Right lung (tissue), 10 donors: ENCODE measurements at places on chromosomes 3 and 15.

- DNase-seq: no peak
Observed at GRCh38 chr3:78029775-78030174, 989.9 kb downstream of the ROBO2 start.

DNA sequence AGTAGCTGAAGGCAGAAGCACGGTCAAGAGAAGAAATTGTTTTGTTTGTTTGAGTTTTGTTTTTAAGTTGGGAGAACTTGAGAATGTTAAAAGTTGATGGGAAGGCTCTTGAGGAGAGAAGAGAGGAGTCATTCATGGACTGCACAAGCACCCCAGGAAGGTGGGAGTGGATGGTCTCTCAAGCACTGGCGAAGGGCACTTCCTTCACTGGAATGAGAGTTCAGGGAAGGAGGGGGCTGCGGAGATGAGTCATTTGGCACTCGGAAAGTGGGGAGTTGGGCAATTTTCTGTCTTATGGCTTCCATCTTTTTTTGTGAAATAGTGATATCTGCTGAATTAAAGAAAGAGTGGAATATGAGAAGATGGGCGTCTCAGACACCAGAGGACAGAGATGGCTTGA is 66.0 kb downstream of the ATP13A4 start:
- DNase-seq: no peak

DNA sequence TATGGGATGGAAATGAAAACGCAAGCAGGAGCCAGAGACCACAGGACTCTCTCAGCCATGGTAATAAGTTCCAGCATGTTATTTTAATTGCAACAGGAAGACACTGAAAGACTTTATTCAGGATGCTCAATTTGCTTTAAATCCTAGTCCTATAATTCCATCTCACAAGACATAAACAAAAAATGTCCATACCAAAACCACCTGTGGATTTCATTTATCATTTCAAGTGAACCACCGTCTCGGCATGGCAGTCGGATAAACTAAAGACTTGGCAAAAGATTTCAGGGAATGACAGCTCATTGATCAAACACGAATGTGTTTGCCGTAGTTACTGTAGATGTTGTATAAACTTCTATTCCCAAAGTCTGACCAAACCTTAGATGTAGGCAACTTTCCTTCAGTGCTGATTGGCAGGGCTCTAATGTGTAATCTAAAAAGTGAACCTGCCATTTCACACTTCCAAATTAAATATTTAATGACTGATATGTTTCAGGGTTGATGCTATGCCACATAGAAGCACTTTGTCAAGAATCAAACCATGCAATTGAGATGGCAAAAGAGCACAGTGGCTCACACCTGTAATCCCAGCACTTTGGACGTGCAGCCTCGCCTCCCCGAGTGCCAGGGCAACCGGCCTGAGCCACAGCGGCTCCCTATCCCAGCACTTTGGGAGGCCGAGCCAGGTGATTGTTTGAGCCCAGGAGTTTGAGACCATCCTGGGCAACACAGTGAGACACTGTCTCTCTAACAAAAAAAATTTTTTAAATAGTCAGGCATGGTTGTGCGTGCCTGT is 331.7 kb downstream of the MAGI1 start:
- no peak for DNase-seq

DNA sequence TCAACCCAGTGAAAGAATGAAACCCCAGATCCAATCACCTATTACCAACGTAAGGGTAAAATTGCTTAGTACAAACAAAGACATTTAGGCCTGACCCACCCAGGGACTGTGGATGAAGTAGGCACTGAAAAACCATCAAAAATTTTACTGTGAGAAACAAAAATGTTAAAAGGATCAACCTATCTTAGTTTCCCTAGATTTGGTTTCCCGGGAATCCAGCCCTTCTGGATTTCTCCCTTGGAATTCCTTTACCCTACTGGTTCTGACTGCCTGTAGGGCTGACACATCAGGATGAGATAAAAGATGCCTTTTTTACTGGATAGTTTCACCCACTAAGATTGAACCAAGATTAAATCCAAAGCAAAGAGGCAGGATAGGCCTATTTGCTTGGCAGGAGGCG is 102.7 kb downstream of the SCAPER start:
- no peak for DNase-seq

DNA sequence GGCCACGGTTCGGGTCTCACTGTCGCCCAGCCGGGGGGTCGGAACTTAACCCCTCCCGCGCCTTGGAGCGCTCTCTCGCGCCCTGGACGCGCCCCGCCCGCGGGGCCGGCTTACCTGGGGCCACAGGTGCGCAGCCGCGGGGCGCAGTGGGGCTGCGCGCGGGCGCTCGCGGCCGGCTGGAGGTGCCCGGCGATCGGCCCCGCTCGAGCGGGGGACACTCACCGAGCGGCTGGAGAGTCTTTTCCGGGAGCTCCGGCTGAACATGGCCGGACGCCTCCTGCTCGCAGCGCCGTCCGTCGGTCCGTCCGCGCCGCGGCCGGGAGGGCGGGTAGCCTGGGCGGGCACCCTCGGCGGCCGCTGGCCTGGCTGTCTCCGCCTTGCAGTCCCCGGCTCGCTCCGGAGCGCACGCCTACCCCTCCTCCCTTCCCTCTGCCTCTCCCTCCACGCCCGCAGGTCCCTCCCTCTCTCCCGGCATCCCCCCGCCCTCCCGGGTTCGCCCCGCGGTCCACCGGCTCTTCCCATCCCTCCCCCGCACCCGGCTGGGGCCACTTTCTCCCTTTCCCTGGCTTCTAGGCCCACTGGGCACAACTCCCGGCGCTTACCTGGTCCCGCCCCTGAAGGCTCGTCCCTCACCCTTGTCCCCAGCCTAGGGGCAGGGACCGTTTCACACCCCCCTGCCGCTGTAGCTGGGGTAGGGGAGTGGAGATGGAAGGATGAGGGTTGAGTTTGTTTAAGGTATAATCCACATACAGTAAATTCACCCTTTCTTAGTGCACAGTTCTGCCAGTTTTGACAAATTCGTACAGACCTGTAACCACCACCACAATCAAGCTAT is 220.1 kb upstream of the PRICKLE2 start:
- peak; percentile 64 for DNase-seq

- DNase-seq: no peak
Observed at GRCh38 chr3:152496716-152497115, 228.0 kb downstream of the MBNL1 start.

- DNase-seq: no peak
Observed at GRCh38 chr15:50083424-50084025, 35.5 kb downstream of the ATP8B4 start.

GRCh38 chr15:30041868-30042267 is 40.9 kb upstream of the GOLGA8J start:
- DNase-seq: no peak

DNA sequence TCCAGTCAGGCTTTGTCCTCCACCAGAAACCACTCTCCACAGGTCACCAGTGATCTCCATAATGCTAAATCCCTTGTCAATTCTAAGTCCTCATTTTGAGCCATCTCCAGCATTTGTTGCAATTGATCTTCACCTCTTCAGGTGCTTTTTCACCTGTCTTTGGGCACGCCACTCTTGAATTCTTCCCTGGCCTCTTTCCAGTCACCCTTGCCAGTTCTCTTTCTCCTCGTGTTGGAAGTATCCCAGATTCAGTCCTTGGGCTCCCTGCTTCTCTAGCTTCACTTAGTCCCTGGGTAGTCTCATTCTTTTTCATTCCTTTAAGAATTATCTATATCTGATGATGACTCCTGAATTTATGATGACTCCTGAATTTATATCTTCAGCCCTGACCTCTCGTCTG is 37.5 kb downstream of the MAPK6 start:
- no peak for DNase-seq

DNA sequence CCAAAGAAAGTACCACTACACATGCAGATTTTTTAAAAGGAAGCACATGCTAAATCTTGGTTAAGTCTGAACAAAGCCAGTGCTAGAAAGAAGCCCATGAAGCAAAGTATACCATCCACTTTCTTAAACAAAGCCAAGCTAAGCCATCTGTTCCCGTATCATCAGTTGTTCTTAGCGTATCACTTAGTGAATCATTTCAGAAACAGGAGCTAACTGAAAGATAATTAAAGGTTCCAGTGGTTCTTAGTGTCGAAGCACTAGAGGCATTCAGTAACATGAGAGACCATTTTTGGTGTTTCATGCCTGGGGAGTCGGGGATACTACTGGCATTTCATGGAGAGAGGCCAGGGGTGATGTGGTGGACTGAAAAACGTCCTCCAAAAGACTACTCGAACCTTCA is 12.8 kb downstream of the UBXN7 start:
- no peak for DNase-seq

DNA sequence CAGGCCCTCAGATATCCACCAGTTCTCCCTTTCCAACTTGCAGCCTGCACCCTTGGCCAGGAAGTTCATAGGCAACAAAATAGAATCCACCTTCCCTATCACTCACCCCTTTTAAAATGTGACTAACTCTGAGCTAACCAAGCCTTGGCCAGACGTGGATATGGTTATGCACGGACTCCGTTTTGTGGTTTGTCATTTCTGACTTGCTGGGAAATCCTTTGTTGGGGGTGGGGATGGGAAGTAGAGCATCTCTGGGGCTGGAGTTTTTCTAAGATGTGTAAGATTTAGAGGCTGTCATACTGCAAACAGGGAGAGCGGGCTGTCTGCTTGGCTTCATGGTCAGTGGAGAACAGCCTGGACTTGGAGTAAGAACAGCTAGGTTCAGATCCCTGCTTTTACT is 62.6 kb downstream of the SMAD3 start:
- DNase-seq: no peak

- no peak for DNase-seq
Observed at GRCh38 chr3:127889461-127889863, 25.6 kb upstream of the KBTBD12 start.

DNA sequence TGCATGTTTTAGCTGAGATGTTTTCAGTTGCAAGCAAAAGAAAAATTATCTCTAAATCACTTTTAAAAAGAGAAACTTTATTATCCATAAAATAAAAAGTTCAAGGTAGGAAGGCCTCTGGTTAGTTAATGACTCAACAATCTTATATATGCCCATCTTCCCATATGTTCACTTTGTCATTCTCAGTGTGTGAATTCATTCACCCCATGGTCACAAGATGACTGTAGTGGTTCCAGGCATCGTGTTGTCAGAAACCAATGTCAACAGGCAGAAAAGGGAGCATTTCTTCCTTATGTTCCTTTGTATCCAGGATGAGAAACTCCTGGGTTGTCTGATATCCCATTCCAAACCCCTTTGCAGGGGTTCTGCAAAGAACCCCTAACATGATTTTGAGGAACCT is 119.9 kb upstream of the RAP2B start:
- DNase-seq: no peak

DNA sequence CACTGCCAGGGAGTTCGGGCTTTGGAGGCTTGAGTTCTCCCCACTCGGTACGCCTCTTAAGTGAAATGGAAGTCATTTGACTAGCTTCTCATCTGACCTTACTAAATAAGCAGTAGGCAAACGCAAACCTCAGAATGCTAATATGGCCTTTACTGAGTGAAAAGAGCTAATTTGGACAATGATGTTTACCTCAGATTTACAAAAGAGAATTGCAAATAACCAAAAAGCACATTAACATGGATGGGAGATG is 1.6 kb upstream of the RNU6-1 start:
- no peak for DNase-seq

GRCh38 chr15:64146041-64146440 is 5.5 kb upstream of the SNX22 start:
- no peak for DNase-seq

DNA sequence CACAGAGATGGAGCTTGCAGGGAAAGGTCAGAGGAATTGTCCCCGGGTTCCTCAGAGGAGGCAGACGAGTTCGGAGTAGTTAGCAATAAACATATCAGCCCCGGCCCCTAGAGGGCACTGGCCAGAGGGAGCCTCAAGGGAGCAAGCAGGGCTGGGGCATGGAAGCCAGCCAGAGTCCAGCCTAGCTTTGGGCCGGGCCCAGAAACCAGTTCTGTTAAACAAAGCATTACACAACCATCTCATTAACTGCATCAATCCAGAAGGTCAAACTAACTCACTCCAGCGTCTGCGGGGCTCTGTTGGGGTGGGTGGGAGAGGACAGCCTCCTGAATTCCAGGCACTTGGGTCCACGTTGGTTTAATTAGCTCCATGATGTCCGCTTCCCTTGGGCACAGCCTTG is 41.0 kb upstream of the IREB2 start:
- peak; percentile 44 for DNase-seq

DNA sequence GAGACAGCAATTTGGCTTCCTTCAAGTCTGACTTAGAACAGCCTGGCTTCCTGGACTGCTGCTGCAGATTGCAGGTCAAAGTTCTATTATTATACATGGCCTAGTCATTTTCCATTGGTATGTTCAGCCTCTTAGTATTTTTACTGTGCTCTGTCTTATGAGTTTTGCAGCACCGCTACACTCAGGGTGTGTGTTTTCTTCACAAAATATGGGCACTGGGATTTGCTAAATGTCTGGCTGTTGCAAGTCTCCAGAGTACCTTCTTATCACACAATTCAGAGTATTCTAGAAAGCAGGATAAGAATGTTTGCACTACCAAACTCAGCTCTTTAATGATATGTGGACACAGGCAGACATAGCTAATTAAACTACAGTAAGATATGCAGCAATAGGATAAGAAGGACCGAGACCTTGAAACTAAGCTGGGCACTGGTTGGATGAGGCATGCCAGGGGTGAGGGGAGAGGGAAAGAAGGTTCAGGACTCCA is 203.0 kb upstream of the PDZRN3 start:
- DNase-seq: no peak

GRCh38 chr3:194691481-194692283 is 6.0 kb downstream of the FAM43A start:
- no peak for DNase-seq

GRCh38 chr15:55619783-55620182 is 31.6 kb upstream of the PYGO1 start:
- DNase-seq: no peak

DNA sequence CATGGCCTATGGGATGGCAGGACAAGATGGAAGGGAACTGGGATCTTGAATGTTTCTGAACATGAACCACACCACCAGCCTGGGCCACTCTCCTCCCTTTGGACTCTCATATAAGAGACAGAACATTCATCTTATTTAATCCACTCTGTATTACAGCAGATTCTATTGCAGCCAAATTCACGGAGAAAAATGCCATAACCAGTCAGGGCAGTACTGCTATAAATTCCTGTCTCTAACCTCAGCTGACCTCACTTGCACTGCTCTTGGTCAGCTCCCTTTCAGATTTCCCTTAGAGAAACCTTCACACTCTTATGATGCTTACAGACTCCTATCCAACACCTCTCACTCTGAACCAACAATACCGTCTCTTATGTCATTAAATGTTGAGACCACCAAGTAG is 101.4 kb downstream of the RYK start:
- no peak for DNase-seq

GRCh38 chr15:61880084-61880483 is 180.2 kb downstream of the VPS13C start:
- DNase-seq: no peak

- no peak for DNase-seq
Observed at GRCh38 chr15:81418891-81419290, 44.9 kb upstream of the TMC3 start.

- DNase-seq: no peak
Observed at GRCh38 chr3:49295489-49296058, 18.5 kb upstream of the C3orf62 start.

DNA sequence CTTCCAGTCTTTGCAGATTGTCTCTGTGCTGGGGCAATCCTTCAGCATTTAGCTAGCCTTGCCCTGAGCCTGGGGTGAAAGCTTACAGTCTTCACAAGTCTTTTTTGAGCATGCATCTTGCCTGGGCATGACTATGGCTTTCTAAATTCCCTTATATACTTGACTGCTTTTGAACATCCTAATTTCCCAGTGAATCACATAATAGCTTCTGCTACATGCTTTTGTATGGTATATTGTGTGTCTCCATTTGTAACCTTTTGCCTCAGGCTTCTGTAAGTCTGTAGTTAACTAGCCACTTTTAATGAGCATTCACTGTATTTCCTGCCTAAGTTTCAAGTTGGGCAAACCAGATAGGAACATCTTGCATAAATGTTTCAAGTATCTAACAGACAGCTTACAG is 76.8 kb downstream of the CHCHD4 start:
- no peak for DNase-seq
